ENCODE measurements at places on chromosomes 3 and 15. TPM values are rescaled to one million over a fixed set of nuclear protein-coding genes. Genes with fewer than 3 reads are reported as not detected.

DNA sequence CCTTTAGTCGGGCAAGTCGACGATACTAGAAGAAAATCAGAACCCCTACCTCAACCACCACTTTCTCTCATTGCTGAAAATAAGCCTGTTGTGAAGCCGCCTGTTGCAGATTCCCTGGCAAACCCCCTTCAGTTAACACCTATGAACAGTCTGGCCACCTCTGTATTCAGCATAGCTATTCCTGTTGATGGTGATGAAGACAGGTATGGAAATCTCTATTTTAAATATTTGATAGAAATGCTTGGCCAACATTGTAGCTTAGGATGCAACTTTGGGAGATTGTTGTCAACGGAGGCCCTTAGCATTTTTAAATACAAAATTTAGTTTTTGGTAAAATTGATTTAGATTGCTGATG is 3.0 kb downstream of the TSC22D2 start:
- no peaks in the 10 kb centered on the region for H3K27me3 ChIP-seq
- no peak overlapping the region for H3K27ac ChIP-seq
- DNase-seq = no peak
- H3K36me3 ChIP-seq = no peaks in the 10 kb centered on the region
- peak overlapping the region; percentile 84 for H3K4me3 ChIP-seq
- H3K4me1 ChIP-seq = peaks cover 59% of the 10 kb centered on the region

- no peaks in the 10 kb centered on the region for H3K36me3 ChIP-seq
- peaks cover 2% of the 10 kb centered on the region for H3K27me3 ChIP-seq
- H3K4me1 ChIP-seq = no peaks in the 10 kb centered on the region
- H3K4me3 ChIP-seq = no peak overlapping the region
- H3K27ac ChIP-seq = no peak overlapping the region
- DNase-seq = no peak
Measured at GRCh38 chr15:61584410-61584809, 355.3 kb upstream of the RORA start.

GRCh38 chr3:46539443-46540005 is 26.6 kb downstream of the LRRC2 start:
- DNase-seq = no peak
- no peak overlapping the region for H3K4me3 ChIP-seq
- H3K4me1 ChIP-seq = no peaks in the 10 kb centered on the region
- peaks cover 18% of the 10 kb centered on the region for H3K27me3 ChIP-seq
- no peak overlapping the region for H3K27ac ChIP-seq
- no peaks in the 10 kb centered on the region for H3K36me3 ChIP-seq

DNA sequence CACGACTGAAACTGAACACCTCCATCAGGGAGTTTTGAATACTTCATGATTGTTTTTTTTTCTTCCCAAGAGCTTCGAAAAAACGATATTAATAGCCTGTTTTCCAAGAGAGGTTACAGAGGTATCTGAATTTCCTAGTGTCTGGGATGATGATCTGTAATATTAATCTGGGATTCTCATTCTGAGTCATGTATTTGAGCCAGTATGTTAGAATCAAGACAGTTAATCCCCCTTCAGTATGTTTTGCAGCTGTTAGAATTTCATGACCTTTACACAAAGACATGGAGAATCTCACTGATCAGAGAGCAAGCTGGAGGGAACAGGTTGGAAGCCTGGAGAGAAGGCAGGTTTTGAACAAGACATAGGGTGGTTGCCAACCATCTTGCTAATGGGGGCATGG is 234.5 kb upstream of the GAP43 start:
- no peaks in the 10 kb centered on the region for H3K27me3 ChIP-seq
- no peaks in the 10 kb centered on the region for H3K36me3 ChIP-seq
- H3K4me1 ChIP-seq = peaks cover 7% of the 10 kb centered on the region
- no peak overlapping the region for H3K4me3 ChIP-seq

GRCh38 chr3:45320986-45321385 is 67.4 kb upstream of the LARS2 start:
- H3K27ac ChIP-seq = no peak overlapping the region
- peaks cover 5% of the 10 kb centered on the region for H3K4me1 ChIP-seq
- H3K4me3 ChIP-seq = no peak overlapping the region

GRCh38 chr15:73139041-73139743 is 86.9 kb downstream of the NEO1 start:
- DNase-seq = no peak
- H3K36me3 ChIP-seq = peaks cover 11% of the 10 kb centered on the region
- H3K4me1 ChIP-seq = no peaks in the 10 kb centered on the region

GRCh38 chr15:75723847-75724660 is 11.4 kb upstream of the CSPG4 start:
- no peak overlapping the region for H3K4me3 ChIP-seq
- H3K36me3 ChIP-seq = no peaks in the 10 kb centered on the region
- DNase-seq = peak; percentile 47
- H3K27me3 ChIP-seq = no peaks in the 10 kb centered on the region
- peak overlapping the region; percentile 39 for H3K27ac ChIP-seq
- H3K4me1 ChIP-seq = peaks cover 22% of the 10 kb centered on the region

DNA sequence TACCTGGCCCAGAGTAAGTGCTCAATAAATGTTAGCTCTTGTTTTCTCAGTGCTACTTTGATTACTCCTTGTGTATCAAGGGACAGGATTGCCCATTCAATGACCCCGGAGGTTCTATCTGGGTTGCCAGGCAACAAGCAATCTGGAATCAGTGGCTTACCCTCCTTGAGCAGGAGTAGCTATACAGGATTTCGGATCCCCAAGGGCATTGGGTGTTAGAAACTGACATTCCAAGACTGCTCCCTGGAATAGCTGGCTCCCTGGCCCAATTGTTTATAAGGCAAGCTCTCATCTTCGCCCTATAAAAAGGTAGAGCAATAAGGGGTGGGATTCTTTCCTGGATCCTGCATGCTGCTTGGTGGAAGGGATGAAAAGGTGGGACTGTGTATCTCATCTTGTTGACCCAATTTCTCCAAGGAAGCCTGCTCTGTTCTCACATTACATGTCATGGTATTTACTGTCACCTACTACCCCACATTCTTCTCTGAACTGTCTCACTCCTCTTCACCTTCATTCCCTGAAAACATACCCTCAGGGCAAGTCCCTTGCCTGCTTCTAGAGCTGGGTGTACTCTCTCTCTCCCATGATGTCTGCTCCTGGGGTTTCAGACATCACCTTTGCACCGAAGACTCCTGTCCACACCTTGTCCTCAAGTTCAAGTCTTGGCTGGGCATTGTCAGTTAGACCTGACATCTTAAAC is 26.4 kb upstream of the SCN10A start:
- H3K4me3 ChIP-seq = no peak overlapping the region
- H3K36me3 ChIP-seq = no peaks in the 10 kb centered on the region
- H3K4me1 ChIP-seq = peaks cover 3% of the 10 kb centered on the region
- DNase-seq = no peak

- no peak overlapping the region for H3K4me3 ChIP-seq
- peak overlapping the region; percentile 57 for H3K27ac ChIP-seq
- peaks cover 3% of the 10 kb centered on the region for H3K36me3 ChIP-seq
- no peak for DNase-seq
- H3K27me3 ChIP-seq = no peaks in the 10 kb centered on the region
- H3K4me1 ChIP-seq = peaks cover 16% of the 10 kb centered on the region
Measured at GRCh38 chr15:64476550-64476949, 16.2 kb downstream of the ZNF609 start.

- H3K27ac ChIP-seq = no peak overlapping the region
- no peak overlapping the region for H3K4me3 ChIP-seq
- H3K4me1 ChIP-seq = no peaks in the 10 kb centered on the region
- no peaks in the 10 kb centered on the region for H3K27me3 ChIP-seq
- H3K36me3 ChIP-seq = peaks cover 8% of the 10 kb centered on the region
Measured at GRCh38 chr3:56157693-56158362, 310.4 kb downstream of the ERC2 start.

PATL2 gene
- 0.35 TPM for total RNA-seq

ANKRD34C gene
- total RNA-seq = not detected

SSUH2 gene
- total RNA-seq = 18.0 TPM

Measured in neural crest cell (in vitro differentiated cells).